ENCODE measurements at places on chromosomes 3 and 15. TPM values are rescaled to one million over a fixed set of nuclear protein-coding genes. Genes with fewer than 3 reads are reported as not detected.
A peak's percentile ranks its signal among the peaks of the same experiment; 100 is the strongest.

- no peaks in the 10 kb centered on the region for H3K36me3 ChIP-seq
- no peak overlapping the region for H3K4me3 ChIP-seq
- no peaks in the 10 kb centered on the region for H3K4me1 ChIP-seq
Observed at GRCh38 chr3:29890801-29891200, 609.9 kb downstream of the RBMS3 start.

GRCh38 chr3:50876947-50877346 lies 202.2 kb downstream of the DOCK3 start:
- H3K27me3 ChIP-seq: no peaks in the 10 kb centered on the region
- H3K4me1 ChIP-seq: peaks cover 7% of the 10 kb centered on the region
- no peak overlapping the region for H3K27ac ChIP-seq
- no peak for DNase-seq
- H3K4me3 ChIP-seq: no peak overlapping the region

SLC22A14 gene
- total RNA-seq: 0.23 TPM

DNA sequence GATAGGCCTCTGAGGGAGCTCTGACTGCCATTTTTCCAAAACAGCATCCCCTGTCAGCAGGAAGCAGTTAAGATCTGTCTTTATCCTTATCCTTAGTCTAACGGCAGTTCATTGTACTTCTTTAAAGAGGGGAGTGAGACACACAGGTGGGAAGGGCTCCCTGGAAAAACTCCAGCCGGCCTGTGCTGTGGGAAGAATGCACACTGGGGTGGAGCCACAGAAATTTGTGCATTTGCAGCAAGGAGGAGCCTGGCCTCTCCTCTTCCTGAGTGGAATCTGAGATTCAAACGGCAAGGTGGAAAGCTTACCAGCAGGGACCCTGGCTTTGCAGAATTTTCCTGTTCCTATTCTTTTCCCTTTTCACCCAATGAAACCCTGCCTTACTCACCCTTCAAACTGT lies 1209.4 kb downstream of the ROBO2 start:
- H3K4me3 ChIP-seq: no peak overlapping the region
- H3K27me3 ChIP-seq: no peaks in the 10 kb centered on the region
- H3K4me1 ChIP-seq: no peaks in the 10 kb centered on the region
- DNase-seq: no peak
- H3K36me3 ChIP-seq: no peaks in the 10 kb centered on the region

DNA sequence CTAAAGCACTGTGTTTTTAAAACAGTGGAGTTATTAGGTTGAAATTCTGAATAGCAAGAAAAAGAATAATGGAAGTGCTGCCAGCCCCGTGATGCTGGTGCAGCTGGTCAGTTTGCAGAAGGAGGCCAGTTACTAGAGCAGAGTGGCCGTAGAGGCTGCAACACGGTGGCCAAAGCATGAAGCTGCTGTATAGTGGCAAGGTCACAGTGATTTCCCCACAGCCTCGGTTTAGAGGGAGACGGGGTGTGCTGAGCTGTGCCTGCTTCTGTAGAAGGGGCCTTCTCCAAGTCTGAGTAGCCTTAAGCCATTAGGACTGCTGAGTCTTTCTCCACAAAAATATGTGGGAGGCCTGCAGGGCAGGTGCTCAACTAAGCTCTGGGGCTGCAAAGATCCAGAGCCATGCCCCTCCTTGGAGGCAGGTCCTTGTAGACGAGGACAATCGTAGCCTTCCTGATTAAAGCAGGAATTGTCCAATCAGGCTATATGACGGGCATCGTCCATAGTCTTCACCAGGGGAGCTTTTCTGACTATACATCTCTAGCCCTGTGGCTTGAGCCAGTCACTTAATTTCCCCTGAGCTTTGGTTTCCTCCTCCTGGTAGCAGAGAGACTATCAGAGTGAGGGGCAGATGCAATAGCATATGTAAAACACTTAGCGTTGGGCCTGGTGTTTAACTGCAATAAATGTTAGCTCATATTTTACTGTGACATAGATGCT lies 151.6 kb downstream of the PGPEP1L start:
- H3K36me3 ChIP-seq: no peaks in the 10 kb centered on the region
- H3K27ac ChIP-seq: peak overlapping the region; percentile 85
- H3K4me3 ChIP-seq: no peak overlapping the region
- DNase-seq: no peak

- H3K4me1 ChIP-seq: no peaks in the 10 kb centered on the region
- H3K27ac ChIP-seq: no peak overlapping the region
- H3K27me3 ChIP-seq: no peaks in the 10 kb centered on the region
- DNase-seq: no peak
- no peaks in the 10 kb centered on the region for H3K36me3 ChIP-seq
Observed at GRCh38 chr15:51062736-51063135, 32.0 kb downstream of the TNFAIP8L3 start.

GRCh38 chr15:99009741-99010330 lies 2.2 kb upstream of the PGPEP1L start:
- H3K27me3 ChIP-seq: no peaks in the 10 kb centered on the region
- DNase-seq: peak; percentile 21
- H3K27ac ChIP-seq: no peak overlapping the region
- no peak overlapping the region for H3K4me3 ChIP-seq

DNA sequence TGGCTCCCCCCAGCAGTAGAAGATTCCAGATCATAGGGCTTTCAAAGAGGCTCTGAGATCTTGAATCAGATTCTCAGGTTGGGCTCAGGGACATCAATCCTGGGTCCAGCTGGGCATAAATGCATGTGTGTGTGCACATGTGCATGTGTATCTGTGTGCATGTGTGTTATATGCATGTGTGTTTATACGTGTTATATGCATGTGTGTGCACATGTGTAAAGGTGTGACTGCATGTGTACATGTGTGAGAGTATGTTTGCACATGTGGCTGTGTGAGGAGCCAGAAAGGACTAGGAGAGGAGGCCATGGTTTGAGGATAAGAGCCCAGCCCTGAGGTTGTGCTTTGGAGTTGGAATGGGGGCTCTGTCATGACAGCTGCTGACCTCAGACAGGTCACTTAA lies 1.8 kb upstream of the MAPKAPK3 start:
- peaks cover 62% of the 10 kb centered on the region for H3K4me1 ChIP-seq
- H3K36me3 ChIP-seq: no peaks in the 10 kb centered on the region
- no peak overlapping the region for H3K27ac ChIP-seq
- no peak for DNase-seq

DNA sequence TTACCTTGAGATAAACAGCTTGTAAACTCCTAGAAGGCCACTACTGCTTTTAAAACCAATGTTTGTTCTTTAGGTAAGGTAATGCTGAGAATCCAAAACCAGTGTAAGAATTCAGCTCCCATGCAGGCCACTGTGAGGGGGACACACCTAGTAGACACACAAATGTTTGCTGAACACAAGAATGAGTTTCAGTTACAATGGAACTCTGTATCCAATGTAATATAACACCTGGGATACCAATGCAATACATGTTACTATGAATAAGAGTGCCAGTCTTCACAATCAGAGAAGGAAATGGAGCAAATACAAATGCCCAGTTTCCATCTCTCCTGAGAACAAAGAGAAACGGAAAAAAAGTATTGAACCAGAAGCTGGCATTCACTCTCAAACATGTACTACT lies 65.9 kb downstream of the IGF2BP2 start:
- no peak for DNase-seq
- H3K4me1 ChIP-seq: peaks cover 3% of the 10 kb centered on the region
- H3K27me3 ChIP-seq: no peaks in the 10 kb centered on the region
- no peaks in the 10 kb centered on the region for H3K36me3 ChIP-seq
- no peak overlapping the region for H3K27ac ChIP-seq

GRCh38 chr3:193942516-193943055 lies 193.4 kb upstream of the HES1 start:
- H3K4me3 ChIP-seq: no peak overlapping the region
- no peaks in the 10 kb centered on the region for H3K36me3 ChIP-seq
- no peaks in the 10 kb centered on the region for H3K27me3 ChIP-seq
- H3K27ac ChIP-seq: no peak overlapping the region

DNA sequence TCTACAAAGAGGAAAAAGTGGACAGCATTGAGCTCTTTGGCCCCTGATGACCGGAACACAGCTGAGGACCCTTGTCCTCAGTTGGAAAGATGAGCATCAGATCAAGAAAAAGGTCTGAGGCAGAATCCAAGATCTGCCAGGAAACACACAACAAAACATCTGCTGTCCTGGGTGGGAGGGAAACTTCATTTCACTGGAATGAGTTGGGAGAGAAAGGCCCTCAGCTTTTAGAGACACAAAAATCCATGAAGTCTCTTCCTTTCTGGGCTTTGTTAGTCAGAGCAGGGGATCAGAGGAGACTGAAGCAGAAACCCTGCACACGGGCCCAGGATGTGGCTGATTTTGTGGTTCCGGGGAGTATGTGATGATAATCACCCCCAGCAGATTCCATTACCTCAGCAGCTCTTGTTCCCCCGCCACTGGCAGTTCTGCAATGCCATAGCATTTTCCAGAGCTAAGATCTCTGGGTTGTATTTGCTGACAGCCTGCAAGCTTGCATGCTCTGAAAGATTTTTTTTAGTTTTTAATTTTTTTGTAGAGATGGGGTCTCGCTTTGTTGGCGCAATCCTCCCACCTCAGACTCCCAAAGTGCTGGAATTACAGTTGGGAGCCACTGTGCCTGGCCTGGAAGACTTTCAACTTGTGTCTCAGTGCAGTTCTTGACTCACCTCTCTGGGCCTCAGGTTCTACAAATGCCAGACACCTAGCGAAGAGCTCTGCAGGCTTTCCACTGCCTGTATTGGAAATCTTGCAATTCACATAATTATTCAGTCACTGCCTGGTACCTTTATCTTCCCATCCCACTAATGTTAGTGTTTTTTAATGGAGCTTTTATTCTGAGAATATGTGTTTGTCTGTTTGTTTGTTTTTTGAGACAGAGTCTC lies 5.8 kb upstream of the TATDN2 start:
- H3K36me3 ChIP-seq: no peaks in the 10 kb centered on the region
- no peaks in the 10 kb centered on the region for H3K27me3 ChIP-seq
- no peak overlapping the region for H3K27ac ChIP-seq

DNA sequence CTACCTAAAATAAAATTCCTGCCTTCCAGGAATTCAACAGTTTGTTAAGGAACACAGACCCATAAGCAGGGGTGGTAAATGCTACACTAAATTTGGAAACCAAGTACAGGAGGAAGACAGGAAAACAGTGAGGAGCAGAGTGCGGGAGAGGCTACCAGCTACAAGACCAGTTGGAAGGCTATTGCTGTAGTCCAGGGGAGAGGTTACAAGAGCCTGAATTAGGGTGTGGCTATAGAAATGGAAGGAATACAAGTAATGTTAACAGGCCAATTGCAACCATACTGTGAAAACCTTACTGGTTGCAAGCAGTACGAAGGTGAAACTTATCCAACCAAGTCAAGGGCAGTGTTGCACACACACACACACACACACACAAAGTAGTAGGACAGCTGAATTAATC lies 880 bp upstream of the ARMC8 start:
- H3K4me3 ChIP-seq: peak overlapping the region; percentile 85
- H3K36me3 ChIP-seq: no peaks in the 10 kb centered on the region
- H3K27me3 ChIP-seq: no peaks in the 10 kb centered on the region
- H3K27ac ChIP-seq: peak overlapping the region; percentile 95
- H3K4me1 ChIP-seq: peaks cover 22% of the 10 kb centered on the region
- no peak for DNase-seq

RUVBL1 gene
- total RNA-seq: 24.9 TPM

- H3K27ac ChIP-seq: no peak overlapping the region
- DNase-seq: peak; percentile 79
- H3K27me3 ChIP-seq: no peaks in the 10 kb centered on the region
- H3K36me3 ChIP-seq: no peaks in the 10 kb centered on the region
Observed at GRCh38 chr15:25180606-25181292, 226.0 kb downstream of the SNRPN start.

TUBGCP4 gene
- total RNA-seq: 15.0 TPM

GRCh38 chr3:30350011-30350410 lies 256.4 kb upstream of the TGFBR2 start:
- no peak for DNase-seq
- peaks cover 32% of the 10 kb centered on the region for H3K4me1 ChIP-seq
- no peaks in the 10 kb centered on the region for H3K27me3 ChIP-seq
- H3K27ac ChIP-seq: no peak overlapping the region
- H3K36me3 ChIP-seq: no peaks in the 10 kb centered on the region
- H3K4me3 ChIP-seq: no peak overlapping the region

DNA sequence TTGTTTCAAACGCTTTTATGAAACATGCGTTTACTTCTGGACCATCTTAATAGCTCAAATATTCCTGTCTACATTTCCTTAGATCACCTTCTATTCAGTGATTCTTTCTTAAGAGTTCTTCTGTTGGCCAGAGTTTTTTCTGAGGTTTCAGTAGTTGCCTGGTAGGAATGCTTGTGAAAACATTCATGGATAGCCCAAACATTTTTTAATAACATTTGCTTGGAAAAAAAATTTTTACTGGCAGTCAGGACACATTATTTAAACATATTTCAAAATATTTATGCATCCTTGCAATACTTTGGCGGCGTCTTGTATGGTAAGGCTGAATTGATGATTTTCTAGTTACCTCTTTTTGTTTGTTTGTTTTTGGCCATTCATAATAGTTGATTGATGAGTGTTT lies 47.4 kb upstream of the ZBTB20 start:
- H3K36me3 ChIP-seq: no peaks in the 10 kb centered on the region
- no peak overlapping the region for H3K4me3 ChIP-seq
- DNase-seq: no peak
- H3K27ac ChIP-seq: no peak overlapping the region

GRCh38 chr3:132629928-132630327 lies 29.7 kb downstream of the ACAD11 start:
- H3K27ac ChIP-seq: no peak overlapping the region
- H3K36me3 ChIP-seq: peaks cover 17% of the 10 kb centered on the region
- no peaks in the 10 kb centered on the region for H3K4me1 ChIP-seq
- no peak for DNase-seq
- H3K4me3 ChIP-seq: no peak overlapping the region

USP8 gene
- 44.6 TPM for total RNA-seq

DNA sequence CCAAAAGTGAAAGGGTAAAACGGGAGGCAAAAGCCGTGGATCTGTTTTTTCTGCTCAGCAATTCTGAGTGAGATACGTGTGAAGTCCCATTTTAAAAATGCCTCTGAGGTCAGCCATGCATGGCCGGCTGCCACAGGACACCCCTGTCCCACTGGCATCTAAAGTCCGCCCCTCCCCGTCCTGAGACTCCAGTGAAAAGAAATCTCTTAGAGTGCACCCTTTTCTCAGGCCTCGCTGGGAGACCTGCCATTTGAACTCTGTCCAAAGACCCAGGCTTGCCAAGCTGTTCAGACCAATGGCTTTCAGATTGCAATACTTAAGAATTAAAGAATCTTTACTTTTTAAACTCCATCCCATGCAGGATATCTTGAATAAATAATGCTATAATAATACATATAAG lies 61.0 kb upstream of the SLC24A5 start:
- H3K4me1 ChIP-seq: peaks cover 14% of the 10 kb centered on the region
- H3K27ac ChIP-seq: no peak overlapping the region

DNA sequence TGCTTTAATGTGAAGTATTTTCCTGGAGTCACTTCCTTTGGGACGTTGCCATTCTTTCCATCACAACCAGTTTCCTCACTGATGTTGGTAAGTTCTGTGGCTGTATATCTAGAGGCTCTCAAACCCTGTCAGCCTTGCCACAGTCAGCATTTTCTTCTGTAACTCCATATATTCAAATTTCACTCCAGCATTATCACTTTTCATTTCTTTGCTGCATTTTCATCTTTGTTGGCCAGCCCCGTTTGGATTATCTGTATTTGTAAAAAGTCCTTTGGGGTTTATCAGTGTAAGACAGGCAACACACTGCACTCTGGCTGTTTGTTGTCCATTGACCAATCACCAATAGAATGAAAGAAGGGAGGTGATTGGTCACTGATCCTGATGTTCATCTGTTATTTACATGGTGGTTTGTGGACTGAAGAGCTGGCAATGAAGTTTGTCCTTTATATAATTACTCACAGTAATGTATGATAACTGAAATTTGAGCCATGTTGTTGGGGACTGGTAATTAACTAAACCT lies 20.3 kb downstream of the GMPS start:
- H3K27ac ChIP-seq: no peak overlapping the region
- no peak for DNase-seq
- peaks cover 13% of the 10 kb centered on the region for H3K4me1 ChIP-seq
- no peak overlapping the region for H3K4me3 ChIP-seq
- peaks cover 7% of the 10 kb centered on the region for H3K36me3 ChIP-seq

SKOR1 gene
- 0.69 TPM for total RNA-seq

P2RY1 gene
- total RNA-seq: 2.2 TPM

Data from esophagus muscularis mucosa (tissue), 4 donors.